ENCODE measurements at places on chromosomes 4 and X.

DNA sequence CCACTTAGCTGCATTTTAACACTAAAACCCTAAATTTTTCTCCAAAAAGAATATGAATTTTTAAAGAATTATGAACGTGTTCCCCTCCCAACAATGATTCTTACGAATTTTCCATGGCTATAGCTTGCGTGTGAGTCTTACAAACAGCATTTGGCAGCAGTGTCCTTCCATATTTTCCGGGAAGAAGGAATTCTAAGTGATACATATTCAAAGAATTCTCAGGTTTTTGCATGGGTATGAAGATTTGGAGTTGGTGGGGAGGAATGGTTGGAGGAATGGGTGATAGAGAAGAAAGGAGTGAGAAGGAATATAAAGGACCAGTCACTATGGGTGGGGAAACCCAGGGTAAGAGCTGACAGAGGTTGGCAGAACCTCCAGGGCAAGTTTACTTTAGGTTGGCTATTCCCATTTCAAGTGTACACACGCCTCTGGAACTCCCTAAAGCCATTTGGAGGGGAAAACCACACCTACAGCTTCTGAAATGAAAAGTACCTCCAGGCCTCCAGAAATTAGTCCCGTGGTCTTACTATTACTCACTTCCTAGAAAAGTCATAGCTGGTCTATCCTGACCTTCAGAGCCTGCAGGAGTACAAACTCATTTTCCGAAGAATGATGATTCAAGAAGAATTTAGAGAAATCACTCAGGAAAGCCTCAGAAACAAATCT is 420.8 kb upstream of the DIPK2B start:
- DNase-seq = peak; percentile 61

- DNase-seq = no peak
These were observed 50.4 kb upstream of the KDR start for GRCh38 chr4:55175779-55176231.

DNA sequence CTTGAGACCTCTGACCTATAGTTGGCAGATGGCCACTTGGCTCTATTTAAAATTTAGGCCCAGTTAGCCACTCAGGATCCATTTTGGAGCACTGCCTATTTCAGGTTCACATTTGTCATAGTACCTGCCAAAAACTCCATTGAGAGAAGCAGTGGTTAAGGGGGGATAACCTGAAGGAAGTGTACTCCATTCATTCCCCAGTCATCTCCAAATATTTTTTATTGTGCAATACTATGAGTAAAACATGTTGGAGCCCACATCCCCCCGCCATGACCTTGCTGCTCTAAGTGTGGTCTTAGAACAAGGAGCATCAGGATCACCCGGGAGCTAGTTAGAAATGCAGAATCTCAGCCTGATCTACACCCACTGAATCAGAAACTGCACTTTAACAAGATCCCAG is 21.1 kb downstream of the PLP1 start:
- DNase-seq = no peak

- DNase-seq = peak; percentile 2
These were observed 1911.4 kb downstream of the STIM2 start for GRCh38 chr4:28772066-28772465.

DNA sequence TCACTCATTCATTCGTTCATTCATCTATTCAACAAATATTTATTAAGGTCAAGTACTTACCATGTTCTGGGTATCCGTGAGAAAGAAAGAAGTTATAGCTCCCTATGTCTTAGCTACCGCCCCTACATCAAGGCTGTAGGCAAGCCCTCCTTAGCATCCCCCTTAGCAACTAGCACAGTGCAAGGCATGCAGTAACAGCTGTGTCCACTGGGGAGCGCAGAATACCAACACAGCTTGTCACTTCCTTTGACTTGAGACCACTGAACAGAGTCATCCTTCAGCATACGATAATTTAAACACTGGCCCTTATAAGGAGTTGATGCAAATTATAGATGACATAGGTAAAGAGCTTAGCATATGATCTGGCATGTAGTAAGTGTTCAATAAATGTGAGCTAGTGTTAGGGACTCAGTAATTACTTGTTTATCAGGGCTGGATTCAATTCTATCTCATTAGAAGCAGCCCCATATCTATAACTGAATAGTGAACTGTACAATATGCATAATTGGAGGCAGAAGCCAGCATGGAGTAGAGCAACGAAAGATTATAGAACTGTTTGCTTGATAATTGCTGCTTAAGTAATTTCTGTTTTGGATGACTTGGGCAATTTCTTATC is 8.7 kb downstream of the KIAA1210 start:
- DNase-seq = no peak

DNA sequence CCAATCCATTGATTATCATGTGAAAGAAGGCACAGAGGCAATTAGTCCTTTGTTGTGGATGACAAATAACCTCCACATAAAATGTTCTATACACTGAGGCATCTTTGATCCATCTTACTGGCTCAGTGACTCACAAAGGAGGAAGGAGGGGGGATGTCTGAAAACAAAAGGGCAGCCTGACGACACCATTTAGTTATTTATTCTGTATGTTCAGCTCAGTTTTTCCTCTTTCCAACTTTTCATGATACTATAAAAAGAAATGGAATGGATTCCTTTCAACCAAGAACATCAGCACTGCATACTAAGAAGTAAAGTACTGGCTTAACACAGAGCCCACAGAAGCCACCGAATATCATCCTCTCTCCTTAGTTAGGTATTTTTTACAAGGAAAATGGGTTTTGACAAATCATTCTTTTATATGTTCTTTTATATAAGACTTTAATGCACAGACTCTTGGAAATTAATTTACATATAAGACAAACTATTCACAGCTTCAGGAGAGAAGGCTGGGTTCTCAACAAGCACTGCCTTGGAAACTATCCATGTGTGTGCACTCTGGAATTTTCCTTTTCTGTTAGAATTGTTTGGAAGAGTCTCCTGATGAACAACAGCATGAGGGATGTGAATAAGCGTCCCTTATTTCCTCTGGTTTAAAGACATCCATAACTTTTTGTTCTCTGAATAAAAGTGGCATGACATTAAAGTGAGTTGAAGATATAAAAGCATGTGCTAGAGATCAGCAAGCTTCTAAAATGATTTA is 135.6 kb downstream of the TSPAN5 start:
- peak; percentile 54 for DNase-seq

DNA sequence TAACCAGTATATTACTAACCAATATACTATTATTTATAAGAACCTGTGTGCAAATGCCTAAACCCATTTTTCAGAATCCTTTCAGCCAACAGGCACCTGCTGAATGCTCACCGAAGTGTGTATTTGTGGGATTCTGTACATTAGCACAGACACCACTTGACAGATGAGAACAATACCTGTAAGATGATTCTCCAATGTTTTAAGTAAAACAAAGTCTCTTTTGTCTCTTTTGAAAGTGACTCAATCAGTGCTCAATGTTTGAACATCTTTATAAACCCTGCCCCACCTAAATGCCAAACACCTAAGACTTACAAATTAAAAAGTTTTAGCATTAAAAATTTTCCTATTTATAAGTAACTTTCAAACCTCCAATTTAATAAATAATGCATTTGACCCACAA is 763 bp downstream of the ASB9 start:
- DNase-seq = no peak

DNA sequence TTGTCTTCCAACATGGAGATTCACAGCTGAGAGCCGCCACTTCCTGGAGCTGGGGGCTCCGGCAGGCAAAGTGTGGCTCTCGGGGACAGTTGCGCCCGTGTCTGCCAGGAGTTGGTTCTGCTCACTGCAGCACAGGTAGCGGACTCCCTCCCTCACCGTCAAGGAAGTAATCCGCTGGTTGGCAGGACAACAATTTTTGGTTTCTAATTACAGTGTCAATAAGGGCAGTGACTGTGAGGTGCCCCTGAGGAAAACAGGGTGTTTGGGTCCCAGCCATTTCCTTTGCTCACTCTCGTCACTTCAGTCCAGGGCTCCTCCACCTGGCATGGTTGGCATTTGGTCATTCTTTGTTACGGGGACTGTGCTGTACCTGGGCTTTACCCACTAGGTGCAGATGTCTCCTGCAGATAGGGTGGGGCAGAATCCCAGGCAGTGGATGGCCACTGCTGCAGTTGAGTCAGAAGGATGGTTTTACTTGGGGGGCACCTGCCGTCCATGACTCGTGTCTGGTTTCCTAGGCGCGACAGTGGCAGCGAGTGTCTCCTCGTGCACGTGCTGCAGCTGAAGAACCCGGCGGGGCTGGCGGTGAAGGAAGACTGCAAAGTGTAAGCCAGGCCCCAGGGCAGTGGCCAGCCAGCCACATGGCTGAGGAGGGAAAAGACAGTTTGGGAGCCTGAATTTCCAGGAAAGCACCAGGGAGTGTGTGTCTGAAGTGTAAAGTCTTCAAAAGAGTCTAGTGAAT is 32.1 kb upstream of the CLCN4 start:
- no peak for DNase-seq

DNA sequence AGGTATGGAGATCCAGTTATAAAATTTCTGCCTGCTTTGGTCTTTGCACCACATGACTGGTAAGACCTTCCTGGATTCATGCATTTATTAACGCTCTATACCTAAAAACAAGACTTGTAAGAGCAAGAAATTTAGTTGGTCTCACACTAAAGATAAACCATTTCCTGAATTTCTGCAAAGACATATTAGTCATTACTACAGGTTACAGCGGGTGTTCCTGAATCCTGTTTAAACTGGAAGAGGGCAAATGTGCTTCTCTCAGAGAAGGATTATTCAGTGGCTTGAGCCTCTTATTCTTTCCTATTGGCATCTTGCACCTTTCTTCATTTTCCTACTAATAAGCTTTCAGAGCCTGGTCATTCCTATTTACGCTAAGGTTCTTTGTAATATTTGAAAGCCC is 397.6 kb upstream of the TENM3 start:
- DNase-seq = no peak

GRCh38 chr4:1192493-1193205 is 20.3 kb upstream of the SPON2 start:
- no peak for DNase-seq

GRCh38 chr4:145698507-145698906 is 18.6 kb downstream of the C4orf51 start:
- no peak for DNase-seq

DNA sequence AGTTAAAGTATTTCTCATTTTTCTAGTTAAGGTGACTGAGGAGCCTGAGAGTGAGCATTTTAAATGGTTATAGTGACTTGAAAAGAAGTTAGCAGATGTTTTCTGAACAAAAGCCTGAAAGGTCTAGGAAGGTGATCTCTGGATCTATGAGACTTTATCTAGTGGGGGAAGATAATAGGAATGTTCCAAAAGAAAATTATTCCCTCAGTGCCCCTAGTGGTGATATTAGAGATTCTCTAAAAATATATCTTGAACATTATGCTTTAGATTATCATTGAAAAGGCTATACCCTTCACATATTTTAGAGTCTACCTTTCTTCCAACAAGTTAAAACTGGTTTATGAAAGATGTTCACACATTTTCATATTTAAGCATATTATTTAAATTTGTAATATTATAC is 69.0 kb upstream of the SPANXN1 start:
- DNase-seq = no peak

DNA sequence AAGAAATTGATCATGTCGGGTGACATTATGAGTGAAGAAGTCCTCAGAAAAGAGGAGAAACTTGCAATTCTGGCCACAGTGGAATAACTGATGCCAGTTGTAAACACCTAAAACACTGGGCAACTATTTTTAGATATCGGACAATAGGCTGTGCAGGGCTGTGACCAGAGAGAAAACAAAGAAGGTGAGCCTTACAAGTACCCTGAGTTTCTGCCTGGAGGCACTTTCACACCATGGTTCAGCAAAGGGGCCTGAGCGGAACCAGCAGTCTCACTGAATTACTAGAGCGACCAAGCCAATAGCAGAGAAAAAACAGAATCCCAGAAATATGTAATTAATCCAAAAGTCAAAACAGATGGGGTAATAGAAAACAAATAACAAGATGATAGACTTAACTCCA is 11.2 kb downstream of the IRAK1 start:
- no peak for DNase-seq

GRCh38 chrX:26442340-26442739 is 226.4 kb downstream of the MAGEB5 start:
- no peak for DNase-seq

GRCh38 chr4:55255179-55255578 is 90.9 kb upstream of the SRD5A3 start:
- DNase-seq = no peak

DNA sequence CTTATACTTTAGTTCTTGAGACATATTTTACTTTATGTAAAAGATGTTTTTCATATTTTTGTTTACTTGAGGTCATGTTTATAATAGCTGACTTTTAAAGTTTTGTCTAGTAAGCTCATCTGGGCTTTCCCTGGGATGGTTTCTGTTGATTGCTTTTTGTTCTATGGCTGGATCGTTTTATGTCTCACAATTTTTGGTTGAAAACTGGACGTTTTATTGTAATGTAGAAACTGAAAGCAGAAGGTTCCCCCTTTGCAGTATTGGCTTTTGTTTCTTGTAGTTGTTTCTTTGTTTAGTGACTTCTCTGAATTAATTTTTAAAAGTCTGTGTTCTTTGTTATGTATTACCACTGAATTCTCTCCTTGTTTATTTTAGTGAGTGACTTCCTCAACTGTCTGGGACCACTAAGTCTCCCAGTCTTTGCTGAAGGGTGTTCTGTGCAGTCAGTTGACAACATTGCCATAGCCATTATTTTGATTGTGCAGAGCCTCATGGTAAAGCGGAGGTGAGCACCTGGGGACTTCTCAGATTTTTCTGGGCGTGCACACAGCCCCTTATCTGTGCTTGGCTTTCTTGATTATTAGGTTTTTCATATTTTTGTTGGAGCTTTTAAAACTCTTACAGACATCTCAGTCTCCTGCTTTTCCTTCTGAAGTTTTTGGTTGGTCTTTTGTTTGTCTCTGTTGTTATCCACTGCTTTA is 31.0 kb downstream of the KDM6A start:
- DNase-seq = no peak

GRCh38 chr4:98261405-98262291 is 464 bp downstream of the RAP1GDS1 start:
- peak; percentile 30 for DNase-seq

GRCh38 chrX:39201305-39201990 is 400.2 kb downstream of the MID1IP1 start:
- no peak for DNase-seq

DNA sequence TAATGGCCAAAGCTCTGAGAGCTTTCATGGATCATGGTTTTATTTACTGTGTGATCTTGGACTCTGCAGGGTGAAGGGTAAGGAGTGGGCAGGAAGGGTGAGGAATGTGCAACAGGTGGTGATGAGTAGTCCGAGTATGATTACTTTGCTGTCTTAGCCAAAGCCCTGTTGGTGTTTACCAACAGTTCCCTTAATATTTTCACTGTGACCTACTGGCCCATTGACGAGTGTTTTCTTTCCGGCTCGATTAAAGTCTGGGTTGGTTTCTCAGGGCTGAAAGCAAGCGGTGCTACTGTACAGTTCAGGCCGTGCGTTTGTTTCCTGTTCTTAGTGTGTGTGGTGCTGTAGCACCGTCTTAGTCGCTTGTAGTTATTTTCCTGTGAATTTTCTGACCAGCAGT is 2.6 kb downstream of the ARHGAP24 start:
- DNase-seq = no peak

- DNase-seq = no peak
These were observed 24.6 kb downstream of the SEPTIN11 start for GRCh38 chr4:76974150-76974549.

DNA sequence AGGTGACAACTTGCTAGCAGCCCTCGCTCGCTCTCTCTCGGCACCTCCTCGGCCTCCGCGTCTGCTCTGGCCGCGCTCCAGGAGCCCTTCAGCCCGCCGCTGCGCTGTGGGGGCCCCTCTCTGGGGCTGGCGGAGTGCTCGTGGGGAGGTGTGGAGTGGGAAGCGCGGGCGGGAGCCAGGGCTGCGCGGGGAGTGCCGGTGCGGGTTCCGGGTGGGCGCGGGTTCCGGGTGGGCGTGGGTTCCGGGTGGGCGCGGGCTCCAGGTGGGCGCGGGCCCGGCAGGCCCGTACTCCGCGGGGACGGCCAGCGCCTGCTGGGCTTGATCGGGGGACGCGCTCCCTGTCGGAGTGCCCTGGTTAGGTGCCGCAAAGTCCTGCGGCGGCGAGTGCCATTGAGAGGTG is 384.3 kb downstream of the GPM6A start:
- DNase-seq = no peak

Measured in HFF-Myc (cell line).